ENCODE measurements at places on chromosomes 13 and 19.

GRCh38 chr19:485583-486236 is 10.6 kb upstream of the MADCAM1 start:
- DNase-seq = no peak

DNA sequence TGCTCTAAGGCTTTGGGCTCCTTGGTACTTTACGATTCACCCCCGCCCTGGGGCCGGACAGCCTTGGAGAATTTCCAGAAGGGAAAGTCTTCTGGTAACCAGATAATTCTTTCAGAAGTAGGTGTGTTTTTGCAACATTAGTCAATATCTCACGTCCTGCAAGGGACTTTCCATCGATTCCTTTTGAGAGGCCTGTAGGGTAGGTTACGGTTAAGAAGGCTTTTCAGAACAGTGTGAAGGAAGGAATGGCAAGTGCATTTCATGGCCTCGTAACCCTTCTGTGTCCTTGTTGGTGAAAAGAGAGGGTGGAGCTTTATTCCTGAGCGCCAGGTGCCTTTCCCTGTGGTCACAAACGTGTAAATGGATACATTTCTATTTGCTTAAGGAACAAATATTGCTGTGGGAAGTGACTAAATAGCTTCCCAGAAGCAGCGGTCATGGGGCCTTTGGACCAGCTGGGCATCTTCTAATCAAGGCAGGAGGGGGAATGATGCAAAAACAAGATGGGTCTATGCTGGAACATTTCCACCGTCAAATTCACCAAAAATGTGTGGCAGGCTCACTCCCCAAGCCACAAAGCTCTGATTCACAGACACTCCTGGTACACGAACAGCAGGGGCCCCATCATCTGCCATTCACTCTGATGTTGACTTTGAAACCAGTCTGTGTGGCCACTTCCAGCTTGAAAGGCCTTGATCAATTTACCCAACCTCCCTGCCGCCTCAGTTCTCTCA is 99.2 kb downstream of the ANKRD10 start:
- no peak for DNase-seq

GRCh38 chr19:40417643-40417981 is 4.4 kb upstream of the PRX start:
- no peak for DNase-seq

- no peak for DNase-seq
Measured at GRCh38 chr13:97802213-97802612, 151.3 kb upstream of the IPO5 start.

- DNase-seq = no peak
Measured at GRCh38 chr13:20494656-20495055, 31.0 kb downstream of the CRYL1 start.

DNA sequence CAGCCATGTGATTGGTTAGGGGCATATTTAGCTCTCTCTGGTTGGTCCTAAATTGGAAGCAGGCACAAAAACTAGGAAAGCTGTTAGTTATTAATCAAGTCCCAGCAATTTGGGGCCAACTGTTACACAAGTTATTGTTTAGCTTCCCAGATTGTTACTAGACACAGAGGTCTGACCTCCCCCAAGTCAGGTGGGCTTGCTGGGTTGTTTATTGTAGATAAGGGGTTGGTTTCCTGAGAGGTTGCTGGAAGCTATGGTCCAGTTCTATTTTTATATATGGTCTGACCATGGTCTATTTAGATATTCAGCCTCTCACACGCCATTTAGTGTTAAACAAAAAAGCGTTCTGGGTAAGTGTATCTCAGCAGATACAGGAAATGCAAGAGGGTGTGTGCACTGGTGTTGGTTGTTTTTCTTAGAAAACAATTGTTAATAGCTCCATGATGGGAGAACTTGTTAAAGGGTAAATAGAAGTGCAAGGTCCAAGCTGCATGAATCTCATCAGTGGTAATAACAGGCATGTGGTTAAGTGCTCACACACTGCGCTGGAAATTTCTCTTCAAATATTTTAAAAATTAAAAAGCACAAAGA is 150.0 kb downstream of the RAP2A start:
- no peak for DNase-seq

DNA sequence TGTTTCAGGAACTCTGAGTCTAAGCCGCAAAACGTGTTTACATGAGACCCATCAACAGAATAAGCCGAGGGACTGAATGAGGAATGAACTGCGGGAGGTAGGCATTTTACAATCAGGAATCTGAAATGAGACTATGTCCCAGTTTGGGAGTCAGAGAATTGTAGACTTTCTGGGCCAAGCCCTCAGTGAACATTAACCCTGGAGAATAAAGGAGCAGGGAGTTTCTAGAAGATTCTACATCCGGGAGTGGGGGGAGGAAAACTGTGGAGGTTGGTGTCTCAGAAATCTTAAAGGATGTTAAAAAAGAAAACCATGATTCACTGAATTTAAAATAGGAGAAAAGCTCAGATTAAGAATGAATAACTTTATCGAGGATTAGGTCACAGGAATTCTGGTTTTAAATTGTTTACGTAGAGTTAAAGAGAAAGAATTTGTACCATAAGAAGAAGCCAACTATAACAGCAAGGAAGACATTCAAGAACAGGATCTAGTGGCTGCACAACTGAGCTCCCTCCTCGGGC is 18.5 kb downstream of the RFX2 start:
- no peak for DNase-seq

- DNase-seq = no peak
Measured at GRCh38 chr13:93653776-93654175, 427.2 kb downstream of the GPC6 start.

DNA sequence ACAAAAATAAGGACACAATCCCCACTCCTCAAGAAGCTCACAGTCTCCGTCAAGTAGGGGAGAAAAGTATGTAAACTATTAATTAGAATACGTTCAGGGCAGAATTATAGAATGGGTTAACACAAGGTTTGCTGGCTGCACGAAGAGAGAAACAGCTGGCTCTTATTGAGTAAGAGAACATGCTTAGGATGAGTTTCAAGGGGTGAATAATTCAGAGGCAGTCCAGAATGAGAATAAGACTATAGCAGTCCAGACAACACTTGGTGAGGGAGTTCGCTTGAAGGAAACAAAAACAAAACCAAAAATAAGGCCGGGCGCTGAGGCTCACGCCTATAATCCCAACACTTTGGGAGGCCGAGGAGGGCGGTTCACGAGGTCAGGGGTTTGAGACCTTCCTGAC is 61.9 kb downstream of the THSD1 start:
- no peak for DNase-seq

DNA sequence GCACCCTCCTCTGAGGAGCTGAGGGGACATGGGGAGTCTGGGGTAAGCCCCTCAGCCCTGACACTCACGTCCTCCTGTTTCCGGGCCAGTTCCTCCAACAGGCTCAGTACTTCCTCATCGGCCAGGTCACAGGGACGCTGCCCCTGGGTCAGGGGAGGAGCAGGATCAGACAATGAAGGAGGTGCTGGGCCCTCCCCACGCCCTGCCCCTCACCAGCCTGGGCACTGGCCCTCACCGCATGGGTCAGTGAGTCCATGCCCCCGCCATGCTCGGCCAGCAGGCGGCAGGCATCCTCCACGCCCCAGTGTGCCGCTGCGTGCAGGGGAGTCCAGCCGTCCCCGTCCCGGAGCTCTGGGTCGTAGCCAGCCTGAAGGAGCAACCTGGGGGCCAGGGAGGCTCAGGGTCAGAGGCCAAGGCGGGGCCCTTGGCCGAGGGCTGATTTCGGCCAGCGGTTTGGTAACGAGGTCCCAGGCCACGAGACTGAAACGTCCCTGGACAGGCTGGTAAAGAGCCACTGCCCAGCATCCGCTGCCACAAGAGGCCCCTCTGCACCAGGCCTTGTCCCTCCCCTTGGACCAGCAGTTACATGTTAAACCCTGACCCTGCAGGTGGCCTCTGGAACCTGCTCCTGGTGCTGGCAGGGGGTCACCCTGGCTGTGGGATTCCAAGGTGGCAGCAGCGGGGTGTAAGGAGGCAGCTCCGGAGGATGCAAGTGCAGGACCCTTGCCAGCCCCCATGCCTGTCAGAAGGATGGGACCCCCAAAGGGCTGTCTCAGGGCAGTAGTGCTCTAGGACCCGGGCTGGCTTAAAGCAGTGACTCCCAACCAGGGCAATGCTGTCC is 18.5 kb downstream of the PPP1R12C start:
- DNase-seq = no peak

- no peak for DNase-seq
Measured at GRCh38 chr13:49652355-49653305, 24.3 kb downstream of the ARL11 start.

DNA sequence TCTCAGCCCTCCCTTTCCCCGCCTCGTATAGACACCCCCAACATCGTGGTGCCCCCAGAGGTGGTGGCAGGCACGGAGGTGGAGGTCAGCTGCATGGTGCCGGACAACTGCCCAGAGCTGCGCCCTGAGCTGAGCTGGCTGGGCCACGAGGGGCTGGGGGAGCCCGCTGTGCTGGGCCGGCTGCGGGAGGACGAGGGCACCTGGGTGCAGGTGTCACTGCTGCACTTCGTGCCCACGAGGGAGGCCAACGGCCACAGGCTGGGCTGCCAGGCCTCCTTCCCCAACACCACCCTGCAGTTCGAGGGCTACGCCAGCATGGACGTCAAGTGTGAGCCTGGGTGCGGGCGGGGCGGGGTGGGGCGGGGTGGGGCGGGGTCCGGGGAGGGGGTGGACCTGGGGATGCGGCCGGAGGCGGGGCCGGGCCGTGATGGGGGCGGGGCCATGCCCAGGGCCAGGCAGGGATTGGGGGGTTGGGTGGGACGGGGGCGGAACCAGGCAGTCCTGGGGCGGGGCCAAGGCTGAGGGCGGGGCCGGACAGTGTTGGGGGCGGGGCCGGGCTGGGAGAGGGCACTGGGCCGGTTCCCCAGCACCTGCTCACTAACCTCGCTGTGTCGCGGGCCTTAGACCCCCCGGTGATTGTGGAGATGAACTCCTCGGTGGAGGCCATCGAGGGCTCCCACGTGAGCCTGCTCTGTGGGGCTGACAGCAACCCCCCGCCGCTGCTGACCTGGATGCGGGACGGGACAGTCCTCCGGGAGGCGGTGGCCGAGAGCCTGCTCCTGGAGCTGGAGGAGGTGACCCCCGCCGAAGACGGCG is 7.8 kb downstream of the MAG start:
- no peak for DNase-seq

GRCh38 chr13:37090912-37091311 is 14.6 kb downstream of the CSNK1A1L start:
- DNase-seq = no peak

GRCh38 chr13:97976610-97977521 is 23.4 kb downstream of the IPO5 start:
- no peak for DNase-seq

DNA sequence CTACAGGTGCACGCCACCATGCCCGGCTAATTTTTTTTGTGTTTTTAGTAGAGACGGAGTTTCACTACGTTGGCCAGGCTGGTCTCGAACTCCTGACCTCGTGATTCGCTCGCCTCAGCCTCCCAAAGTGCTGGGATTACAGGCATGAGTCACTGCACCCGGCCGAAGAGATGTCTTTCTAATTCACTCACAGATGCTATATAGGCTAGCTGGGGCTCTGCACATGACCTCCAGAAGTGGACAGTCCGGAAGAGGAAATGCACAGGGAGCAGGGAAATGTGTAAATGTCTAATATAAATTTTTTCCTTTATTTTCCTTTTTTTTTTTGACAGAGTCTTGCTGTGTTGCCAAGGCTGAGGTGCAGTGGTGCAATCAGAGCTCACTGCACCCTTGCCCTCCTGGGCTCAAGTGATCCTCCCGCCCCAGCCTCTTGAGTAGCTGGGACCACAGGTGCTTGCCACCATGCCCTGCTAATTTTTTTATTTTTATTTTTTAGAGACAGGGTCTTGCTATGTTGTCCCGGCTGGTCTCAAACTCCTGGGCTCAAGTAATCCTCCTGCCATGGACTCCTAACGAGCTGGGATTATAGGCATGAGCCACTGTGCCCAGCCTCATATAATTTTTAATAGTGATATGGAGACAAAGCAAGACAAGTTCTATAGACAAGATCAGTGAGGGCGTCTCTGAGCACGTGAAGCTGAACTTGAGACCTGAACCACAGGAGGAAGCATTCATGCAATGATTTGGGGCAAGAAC is 8.4 kb downstream of the GIPC1 start:
- DNase-seq = no peak

DNA sequence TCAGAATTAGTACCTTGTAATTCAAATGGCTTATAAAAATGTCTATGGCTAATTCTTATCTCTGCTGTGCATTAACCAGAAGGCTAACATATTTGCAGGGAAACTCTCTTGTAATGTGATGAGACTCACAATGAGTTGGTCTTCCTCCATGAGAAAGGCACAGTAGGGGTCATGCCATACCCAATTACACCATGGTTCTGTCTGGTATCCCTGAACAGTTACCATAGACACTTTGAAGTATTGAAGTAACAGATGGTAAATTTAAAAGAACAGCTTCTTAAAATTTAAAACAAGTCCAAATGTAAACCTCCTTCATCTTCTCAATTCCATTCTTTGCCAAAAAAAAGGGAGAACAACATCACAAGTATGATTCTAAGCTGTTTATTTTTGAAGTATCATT is 22.6 kb upstream of the SLAIN1 start:
- DNase-seq = no peak

GRCh38 chr13:83286737-83287136 is 595.5 kb downstream of the SLITRK1 start:
- no peak for DNase-seq

DNA sequence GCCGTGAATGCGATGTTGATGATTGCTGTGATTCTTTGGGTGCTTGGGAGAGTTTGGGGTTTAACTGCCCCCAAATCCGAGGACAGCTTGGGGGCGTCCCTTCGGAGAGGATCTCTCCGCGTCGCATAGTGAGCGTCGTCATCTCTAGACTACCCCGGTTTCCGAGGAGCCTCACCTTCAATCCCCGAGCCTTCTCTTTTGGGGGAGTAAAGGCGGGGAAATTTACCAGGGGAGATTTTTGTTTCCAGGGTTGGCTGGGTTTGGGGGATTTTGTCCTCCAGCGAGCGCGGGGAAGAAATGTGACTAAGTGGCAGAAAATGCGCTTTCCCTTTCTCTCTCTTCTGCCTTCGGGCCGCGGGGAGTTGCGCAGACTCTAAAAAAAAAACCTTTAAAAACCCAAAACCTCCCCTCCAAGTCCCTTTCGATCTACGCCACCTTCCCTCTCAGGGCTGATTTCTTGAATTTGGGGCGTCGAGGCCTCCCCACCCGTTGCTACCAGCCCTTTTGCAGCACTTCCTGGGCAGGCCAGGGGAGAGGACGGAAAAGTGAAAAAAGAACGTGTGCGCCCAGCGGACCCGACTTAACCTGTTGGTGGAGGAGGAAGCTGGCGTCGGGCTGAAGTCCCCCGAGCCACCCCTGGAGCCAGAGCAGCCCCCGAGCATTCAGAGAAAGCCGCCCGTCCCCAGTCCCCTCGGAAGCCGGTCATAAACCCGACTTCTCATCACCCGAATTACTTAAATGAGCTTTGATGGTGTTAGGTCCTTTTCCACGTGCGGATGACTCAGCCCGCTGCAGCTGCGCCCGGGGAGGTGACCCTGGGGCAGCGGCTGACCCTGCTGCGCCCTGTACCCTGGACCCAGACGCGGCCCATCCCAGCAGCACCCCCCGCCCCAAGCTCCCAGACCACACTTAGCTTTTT is 17.7 kb downstream of the NFIX start:
- no peak for DNase-seq
